Tongue (tissue), 3 donors: ENCODE measurements at places on chromosomes 1 and 21. TPM values are rescaled to one million over a fixed set of nuclear protein-coding genes. Genes with fewer than 3 reads are reported as not detected.

DNA sequence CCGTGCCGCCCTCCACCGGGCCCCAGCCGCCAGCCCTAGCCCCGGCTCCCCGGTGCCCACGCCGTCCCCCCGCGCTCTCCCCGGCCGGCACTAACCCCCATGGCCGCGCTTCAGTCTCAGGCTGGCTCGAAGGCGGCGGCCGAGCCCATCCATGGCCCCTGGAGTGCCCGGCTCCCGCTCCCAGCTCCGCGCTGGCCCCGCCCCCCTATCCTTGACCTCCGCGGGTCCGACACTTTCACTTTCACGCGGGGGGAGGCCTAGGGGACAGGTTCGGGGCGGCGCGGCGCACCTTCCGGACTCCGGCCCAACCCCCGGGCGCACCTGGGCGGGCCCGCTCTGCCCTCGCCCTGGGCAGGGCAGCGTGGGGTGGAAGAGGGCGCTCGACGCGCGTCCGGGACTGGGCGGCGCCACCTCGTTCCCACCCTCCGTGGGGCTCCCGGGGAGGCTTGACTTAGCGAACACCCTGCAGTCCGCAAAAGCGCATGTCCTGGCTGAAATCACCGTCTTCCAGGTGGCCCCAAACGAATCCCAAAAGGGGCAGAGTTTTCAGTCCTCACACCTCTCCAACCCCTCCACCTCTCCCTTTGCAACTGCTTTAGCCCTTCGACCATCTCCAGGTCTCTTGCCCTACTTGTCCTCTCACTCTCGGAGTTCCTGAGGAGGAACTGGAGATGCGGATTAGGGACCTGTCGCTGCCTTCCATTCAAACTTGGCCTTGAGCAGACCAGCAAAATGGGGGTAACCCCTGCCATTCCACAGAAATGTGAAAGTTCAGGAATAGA, 3.9 kb upstream of the DENND2D start:
- DNase-seq: peak; percentile 25

DNA sequence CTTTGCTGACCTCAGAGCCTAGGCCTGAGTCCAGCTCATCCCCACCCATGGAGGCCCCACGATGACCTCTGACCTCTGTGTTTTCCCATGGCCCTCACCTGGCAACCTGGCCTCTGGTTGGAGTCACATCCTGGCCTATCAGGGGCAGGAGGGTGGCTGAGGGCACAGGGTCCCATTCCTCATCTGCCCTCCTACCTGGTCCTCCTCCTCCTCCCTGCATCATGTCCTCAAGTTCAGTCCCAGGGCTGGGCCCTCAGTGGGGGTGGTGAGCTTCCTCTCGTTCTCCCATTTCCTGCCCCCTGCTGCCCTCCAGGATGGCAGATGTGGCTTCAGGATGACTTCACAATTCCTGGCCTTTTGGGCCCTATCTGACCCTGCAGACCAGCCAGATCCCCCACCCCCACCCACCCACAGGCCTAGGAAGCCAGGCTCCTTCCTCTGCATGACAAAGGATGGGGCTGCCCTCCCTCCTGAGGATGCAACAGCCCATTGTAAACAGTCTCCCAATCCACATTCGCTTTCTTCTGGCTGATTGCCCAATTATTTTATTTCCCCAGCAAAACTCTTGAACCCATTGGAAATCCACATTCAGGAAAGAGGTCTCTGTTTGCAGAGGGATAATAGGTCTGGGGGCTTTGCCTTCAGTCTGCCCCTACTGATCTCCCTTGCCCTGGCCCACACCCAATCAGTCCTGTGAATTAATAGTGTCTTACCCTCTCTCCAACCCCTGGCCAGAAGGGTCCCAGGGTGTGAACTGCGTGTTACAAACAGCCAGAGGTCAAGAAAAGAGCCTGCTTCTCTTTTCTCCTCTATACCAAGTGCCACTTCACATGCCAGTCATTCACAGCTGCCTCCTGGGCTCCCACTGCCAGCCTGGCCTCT, 10.3 kb upstream of the LEFTY1 start:
- no peak for DNase-seq

DNA sequence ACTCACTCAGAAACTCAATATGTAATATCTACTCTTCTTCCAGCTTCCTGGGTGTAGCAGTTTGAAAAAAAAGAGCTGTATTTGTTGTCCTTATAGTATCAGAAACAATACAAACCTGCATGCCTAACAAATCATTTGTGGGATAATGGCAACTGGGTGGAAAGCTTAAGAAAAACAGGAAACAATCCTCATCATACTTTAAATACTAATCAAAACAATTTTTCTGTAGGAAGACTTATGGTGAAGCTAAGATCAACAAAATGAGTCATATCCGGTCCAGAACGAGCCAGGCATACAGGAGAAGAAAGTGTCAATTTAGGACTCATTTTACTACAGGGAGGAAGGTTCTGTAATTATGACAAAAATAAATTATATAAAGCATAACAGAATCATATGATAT, 181.8 kb upstream of the ADGRL4 start:
- no peak for DNase-seq

DNA sequence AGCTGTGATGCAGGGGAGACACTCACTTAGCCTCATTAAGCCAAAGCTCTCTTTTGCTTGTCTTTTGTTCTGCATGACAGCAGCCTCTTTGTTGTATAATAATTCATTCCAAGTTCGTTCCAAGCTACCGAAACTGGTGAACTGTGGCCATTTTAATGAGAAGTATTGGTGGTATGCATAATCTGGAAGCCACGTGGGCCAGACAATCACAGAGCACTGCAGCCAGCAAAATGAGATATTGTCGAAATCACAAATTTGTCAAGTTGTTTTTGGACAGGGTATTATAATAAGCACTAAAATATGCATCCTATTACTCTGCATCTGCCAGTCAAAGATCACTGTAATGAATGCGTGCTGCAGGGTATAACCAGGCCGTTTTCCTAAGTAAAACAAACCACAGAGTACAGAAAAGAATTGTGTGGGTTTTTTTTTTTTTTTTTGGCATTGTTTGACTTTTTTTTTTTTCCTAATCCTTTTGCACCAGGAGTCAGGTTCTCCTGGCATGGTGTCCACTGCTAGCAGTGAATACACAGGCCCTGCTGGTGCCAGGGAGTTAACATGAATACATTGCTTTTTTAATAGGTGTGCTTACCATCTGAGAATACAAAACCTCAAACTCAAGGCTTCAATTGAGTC, 423.9 kb downstream of the PTBP2 start:
- peak; percentile 8 for DNase-seq

- DNase-seq: no peak
Measured at GRCh38 chr1:47711848-47712492, 274.1 kb downstream of the FOXD2 start.

The MROH7 gene
- total RNA-seq: 4.2 TPM

- DNase-seq: no peak
Measured at GRCh38 chr1:43789604-43790550, 82.5 kb downstream of the ST3GAL3 start.
